ENCODE measurements at places on chromosomes 4 and X.

GRCh38 chrX:139299309-139299708, 231.2 kb upstream of the F9 start:
- no peak for DNase-seq

DNA sequence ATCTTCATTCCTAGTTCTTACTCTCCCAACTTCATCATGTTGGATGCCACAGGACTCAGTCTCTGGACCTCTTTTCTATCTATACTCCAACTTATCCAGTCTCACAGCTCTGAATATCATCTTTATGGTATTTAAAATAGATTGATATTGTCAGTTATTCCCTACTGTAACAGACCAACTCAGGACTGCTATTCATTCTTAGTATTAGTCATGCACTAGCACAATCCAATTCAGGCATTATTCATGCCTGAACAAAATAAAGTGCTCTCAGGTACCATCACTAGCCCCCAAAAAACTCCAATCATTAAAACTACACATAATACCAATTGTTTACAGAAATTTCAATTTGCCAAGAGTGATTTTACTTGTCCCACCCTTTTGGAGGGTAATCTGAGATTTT, 37.7 kb downstream of the FRYL start:
- DNase-seq, result no peak

GRCh38 chrX:139113708-139114107, 402.2 kb upstream of the FGF13 start:
- DNase-seq, result no peak

DNA sequence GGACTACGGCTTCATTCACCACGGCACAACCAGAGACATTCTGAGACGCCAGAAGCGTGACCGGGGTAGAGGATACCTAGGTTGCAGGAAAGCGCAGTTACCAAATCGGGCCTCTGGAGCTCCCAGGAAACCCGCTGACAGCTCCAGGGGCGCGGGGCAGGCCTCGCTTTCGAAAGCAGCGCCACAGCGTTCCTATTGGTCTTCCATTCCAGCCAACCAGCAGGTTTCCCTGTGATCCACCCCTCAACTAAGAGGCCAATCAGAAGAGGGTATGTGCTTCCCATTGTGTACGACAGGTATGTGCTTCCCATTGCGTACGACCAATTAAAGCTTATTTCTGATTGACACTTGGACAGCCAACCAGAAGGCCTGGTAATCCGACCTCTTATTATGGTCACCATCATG, 14.9 kb downstream of the SNX12 start:
- DNase-seq, result no peak

GRCh38 chr4:1472148-1472797, 66.0 kb upstream of the NKX1-1 start:
- no peak for DNase-seq

- DNase-seq, result no peak
Measured at GRCh38 chrX:14920196-14920595, 47.0 kb downstream of the MOSPD2 start.

- DNase-seq, result no peak
Measured at GRCh38 chr4:114028071-114028470, 48.6 kb upstream of the ARSJ start.

GRCh38 chrX:49058794-49059193, at the start of gene CCDC120:
Gene CCDC120, plus strand, starts transcription at chrX:49058999. Its CDS starts 3,043 bp downstream, at chrX:49062042.
- DNase-seq, result no peak

DNA sequence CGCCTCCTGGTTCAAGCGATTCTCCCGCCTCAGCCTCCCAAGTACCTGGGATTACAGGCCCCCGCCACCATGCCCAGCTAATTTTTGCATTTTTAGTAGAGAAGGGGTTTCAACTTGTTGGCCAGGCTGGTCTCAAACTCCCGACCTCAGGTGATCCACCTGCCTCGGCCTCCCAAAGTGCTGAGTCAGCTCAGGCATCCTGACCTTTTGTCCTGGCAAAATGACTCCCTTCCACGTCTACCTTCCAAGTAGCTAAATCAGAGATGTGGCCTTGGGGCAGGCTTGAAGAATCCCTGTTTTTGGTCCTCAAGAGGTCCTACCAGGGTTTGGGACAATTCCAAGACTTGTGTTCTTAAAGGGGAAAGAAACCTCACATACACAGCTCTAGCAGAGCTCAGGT, 12.8 kb downstream of the AFAP1 start:
- no peak for DNase-seq

DNA sequence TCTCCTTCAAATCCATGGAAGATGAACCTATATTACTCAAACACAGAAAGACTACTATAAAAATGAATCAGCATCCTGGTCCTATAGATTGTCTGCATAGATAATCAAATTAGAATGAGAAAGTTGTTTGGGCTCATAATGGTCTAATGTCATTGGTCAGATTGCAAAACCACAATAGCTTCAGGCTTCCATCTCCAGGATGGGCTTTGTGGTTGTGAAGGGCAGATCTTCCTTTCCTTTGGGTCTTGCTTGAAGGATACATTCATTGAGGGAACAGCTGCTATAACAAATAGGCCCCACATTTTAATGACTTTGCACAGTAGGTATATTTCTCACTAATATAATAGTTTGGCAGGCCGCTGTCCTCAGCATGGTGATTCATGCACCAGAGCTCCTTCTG, 94.3 kb downstream of the REPS2 start:
- no peak for DNase-seq

DNA sequence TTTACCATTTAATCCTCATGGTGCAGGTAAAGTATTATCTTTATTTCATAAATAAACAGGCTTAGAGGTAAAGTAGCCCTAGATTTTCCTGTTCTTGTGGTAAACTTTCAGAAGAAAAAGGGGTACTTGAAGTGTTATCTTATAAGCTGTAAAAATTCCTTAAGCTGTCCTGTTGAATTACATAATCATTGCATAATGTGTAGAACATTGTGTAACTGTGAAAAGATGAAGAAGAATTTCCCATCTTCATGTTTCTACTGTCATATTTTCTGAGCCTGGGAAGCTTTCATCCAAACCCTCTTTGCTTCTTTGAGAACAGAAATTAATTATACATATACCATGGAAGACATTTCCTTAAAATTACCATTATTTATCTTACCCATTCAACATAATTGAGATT, 90.5 kb downstream of the ELOVL6 start:
- DNase-seq, result no peak

DNA sequence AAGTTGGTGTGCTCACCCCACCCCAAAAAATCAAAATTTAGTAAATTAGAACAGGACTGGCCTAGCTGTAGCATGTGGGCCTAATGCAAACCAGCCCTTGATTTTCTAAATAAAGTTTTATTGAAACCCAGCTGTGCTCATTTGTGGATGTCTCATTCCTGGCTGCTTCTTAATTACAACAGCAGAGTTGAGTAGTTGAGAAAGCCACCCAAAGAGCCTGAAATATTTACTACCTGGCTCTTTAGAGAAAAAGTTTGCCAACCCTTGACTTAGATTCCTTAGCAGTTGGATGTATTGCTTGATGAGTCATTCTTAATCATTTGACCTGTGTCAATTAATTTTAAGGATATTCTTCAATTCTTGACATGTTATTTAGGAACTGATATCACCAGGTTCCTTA, 168.3 kb upstream of the PUDP start:
- no peak for DNase-seq

DNA sequence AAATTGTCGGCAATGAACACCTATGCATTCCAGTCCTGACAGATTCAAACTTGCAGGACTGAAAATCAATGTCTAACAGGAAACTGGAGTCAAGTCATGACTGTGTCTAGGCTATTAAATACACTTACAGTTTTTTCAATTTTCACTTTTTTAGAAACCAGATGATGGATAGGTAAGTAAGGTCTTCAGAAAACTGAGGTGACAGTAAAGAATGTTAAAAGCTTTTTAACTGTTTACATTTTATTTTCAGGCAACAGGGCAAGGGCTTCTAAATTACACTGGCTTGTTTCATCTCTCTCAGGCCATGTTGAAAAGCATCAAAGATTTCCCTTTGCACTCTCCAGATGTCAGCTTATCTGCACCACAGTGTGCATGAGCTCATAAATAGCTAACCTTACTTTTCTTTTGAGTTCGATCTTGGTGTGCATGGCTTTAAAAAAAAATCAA, 65.2 kb downstream of the SEC24D start:
- no peak for DNase-seq

- DNase-seq, result no peak
Measured at GRCh38 chr4:77881460-77882295, 19.0 kb downstream of the MRPL1 start.

- no peak for DNase-seq
Measured at GRCh38 chr4:64756016-64756415, 346.8 kb upstream of the TECRL start.

DNA sequence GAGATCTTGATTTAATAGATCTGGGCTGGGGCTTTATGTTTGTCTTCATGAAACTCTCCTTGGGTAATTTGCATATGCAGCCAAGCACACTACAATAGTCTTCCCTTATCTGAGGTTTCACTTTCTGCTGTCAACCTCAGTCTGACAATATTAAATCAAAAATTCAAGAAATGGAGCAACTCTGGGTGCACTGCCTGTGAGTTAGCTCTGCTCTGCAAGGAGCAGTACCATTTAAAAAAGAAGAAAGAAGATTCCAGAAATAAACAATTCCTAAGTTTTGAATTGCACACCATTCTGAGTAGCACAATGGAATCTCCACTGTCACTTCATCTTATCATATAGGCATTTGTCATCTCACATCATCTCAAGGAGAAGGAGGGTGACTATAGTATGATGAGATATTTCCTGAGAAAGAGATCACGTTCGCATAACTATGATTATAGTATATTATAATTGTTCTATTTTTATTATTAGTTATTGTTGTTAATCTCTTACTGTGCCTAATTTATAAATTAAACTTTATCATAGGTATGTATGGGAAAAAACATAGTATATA, 9.4 kb downstream of the FNIP2 start:
- DNase-seq, result no peak

GRCh38 chr4:176433983-176434382, 114.2 kb downstream of the SPCS3 start:
- DNase-seq, result no peak

GRCh38 chr4:1735215-1735614, 13.9 kb downstream of the TACC3 start:
- no peak for DNase-seq

GRCh38 chr4:123606336-123606735, 209.7 kb downstream of the SPRY1 start:
- no peak for DNase-seq

GRCh38 chr4:110216129-110216528, 17.7 kb upstream of the ELOVL6 start:
- no peak for DNase-seq

DNA sequence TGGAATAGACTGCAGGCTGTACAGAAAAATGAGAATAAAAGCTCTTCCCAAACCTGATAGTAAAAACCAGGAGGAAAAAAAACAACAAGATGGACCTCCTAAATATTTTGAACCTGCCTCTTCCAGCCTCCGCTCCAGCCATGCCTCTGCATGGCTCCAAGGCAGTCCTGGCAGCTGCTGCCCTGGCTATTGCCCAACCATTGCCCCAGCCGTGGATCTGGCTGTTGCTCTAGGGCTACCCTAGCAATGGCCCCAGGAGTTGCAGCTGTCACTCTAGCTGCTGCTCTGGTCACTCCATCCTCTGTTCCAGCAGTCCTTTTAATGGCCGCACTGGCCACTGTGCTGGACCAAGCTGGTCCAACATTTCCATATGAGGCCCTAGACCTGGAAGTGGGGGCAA, 1756.0 kb downstream of the C4orf33 start:
- no peak for DNase-seq
